ENCODE measurements at places on chromosomes 1 and 21.
A peak's percentile ranks its signal among the peaks of the same experiment; 100 is the strongest.

- no peak for DNase-seq
These were observed 22.6 kb downstream of the NPL start for GRCh38 chr1:182811975-182812722.

- no peak for DNase-seq
These were observed 26.2 kb upstream of the KNCN start for GRCh38 chr1:46577671-46578070.

- no peak for DNase-seq
These were observed 3.2 kb upstream of the OLFML2B start for GRCh38 chr1:162026881-162027280.

GRCh38 chr1:156676820-156677615 is at the start of gene NES:
Gene NES, minus strand, starts transcription at chr1:156677407. Its CDS starts 143 bp downstream, at chr1:156677264.
- peak; percentile 90 for DNase-seq

GRCh38 chr1:55926906-55927471 is 652.4 kb downstream of the PLPP3 start:
- DNase-seq: no peak

- no peak for DNase-seq
These were observed 822.4 kb upstream of the NEGR1 start for GRCh38 chr1:73104749-73105148.
